ENCODE measurements at places on chromosomes 7 and 10. TPM values are rescaled to one million over a fixed set of nuclear protein-coding genes. Genes with fewer than 3 reads are reported as not detected.

DNA sequence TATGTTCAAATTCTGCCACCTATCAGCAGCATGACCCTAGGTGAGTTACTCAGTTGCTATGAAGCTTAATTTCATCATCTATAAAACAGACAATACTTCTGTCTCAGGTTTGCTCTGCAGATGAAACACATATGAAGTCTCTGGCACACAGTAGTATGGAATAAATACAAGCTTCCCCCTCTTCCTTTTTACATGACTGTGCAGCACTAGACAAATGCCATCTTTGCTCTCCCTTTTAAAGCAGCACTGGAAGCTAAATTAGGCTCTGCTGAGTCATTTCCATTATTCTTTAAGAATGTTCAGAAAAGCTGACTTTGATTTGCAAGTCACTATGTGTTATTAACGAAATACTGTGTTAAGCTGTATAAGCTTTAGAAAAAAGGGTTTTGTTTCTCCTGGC lies 40.7 kb upstream of the ANAPC16 start:
- H3K36me3 ChIP-seq = peaks cover 4% of the 10 kb centered on the region
- H3K4me1 ChIP-seq = peaks cover 19% of the 10 kb centered on the region
- no peak overlapping the region for H3K27ac ChIP-seq
- no peak for DNase-seq
- no peak overlapping the region for H3K4me3 ChIP-seq
- H3K27me3 ChIP-seq = no peaks in the 10 kb centered on the region

DNA sequence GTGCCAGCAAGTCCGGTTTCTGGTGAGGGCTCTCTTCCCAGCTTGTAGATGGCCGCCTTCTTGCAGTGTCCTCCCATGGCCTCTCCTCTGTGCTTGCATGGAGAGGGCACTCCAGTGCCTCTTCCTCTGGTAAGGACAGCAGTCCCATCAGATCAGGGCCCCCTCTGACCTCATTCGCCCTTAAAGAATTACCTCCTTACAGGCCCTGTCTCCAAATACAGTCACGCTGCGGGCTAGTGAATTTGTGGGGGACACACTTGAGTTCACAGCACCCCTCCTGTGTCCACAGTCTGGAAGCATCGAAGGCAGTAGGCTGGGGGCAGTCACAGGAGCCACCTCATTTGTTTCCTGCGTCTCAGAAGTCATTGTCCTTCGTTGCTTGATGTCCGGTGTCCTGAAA lies 54.6 kb downstream of the LHPP start:
- H3K27ac ChIP-seq = no peak overlapping the region
- no peak overlapping the region for H3K4me3 ChIP-seq
- no peaks in the 10 kb centered on the region for H3K27me3 ChIP-seq
- no peaks in the 10 kb centered on the region for H3K4me1 ChIP-seq

- H3K4me1 ChIP-seq = peaks cover 17% of the 10 kb centered on the region
- no peaks in the 10 kb centered on the region for H3K36me3 ChIP-seq
- H3K27ac ChIP-seq = peak overlapping the region; percentile 82
- H3K4me3 ChIP-seq = peak overlapping the region; percentile 91
- H3K27me3 ChIP-seq = no peaks in the 10 kb centered on the region
- peak; percentile 31 for DNase-seq
Measured at GRCh38 chr7:112938863-112939573, 147.6 kb downstream of the GPR85 start.

DNA sequence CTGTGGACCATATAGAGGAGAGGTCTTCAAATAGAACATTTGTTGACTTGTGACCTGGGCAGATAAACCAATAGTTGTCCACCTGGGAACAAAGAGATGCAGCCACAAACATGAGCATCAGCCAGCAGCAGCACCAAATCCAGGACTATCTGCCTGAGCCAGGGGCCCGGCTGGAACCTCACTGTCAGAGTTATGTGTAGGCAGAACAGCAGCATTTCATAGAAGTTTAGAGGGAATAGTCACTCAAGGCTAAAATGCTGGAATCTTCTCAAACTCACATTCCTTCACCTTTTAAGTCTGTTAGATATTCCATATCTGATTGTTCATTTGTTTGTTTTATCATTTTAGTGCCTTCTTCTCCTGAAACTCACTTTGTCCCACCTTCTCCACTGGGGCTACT lies 72.2 kb upstream of the IL6 start:
- H3K4me3 ChIP-seq = no peak overlapping the region
- DNase-seq = no peak
- no peaks in the 10 kb centered on the region for H3K36me3 ChIP-seq
- peaks cover 4% of the 10 kb centered on the region for H3K4me1 ChIP-seq
- H3K27ac ChIP-seq = no peak overlapping the region

DNA sequence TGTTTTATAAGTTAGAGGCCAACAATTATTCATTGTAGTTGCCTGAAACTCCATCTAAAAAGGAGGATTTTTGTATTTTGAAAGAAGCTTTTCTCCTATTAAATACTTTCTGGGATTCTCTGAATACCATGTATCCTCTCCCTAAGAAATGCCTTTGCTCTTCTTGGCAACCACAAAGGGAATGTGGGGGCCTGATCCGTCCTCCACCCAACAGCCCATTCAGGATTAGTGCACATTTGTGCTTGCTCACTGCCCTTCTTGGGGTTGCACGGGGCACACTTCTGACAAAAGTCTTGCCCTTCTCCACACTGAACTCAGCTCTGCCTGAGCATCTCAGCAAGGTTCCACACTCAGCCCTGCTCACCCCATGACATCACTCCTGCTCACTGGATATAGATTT lies 194.2 kb downstream of the SLC25A13 start:
- DNase-seq = no peak
- peaks cover 5% of the 10 kb centered on the region for H3K36me3 ChIP-seq
- no peaks in the 10 kb centered on the region for H3K27me3 ChIP-seq
- H3K27ac ChIP-seq = no peak overlapping the region

DNA sequence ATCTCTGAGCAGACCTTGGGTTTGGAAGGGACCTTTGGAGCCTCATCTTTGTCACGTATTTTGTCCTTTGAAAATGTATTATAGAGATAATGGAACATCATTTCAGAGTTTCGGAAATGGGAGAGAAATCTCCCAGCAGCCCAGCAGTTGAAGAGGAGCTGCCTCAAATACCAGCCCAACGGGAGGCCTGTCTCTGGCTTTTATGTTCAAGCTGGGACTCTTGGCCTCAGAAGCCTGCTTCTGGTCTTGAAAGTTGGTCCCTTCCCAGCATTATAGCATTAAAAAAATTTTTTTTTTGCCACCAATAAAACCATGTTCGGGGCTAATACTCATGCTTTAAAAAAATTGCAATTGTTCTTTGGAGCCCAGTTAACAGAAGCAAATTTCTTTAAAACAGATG lies 73.4 kb upstream of the CTBP2 start:
- H3K27me3 ChIP-seq = no peaks in the 10 kb centered on the region
- DNase-seq = no peak
- H3K4me3 ChIP-seq = no peak overlapping the region
- no peaks in the 10 kb centered on the region for H3K4me1 ChIP-seq
- H3K36me3 ChIP-seq = no peaks in the 10 kb centered on the region
- no peak overlapping the region for H3K27ac ChIP-seq

- peaks cover 26% of the 10 kb centered on the region for H3K4me1 ChIP-seq
- peak overlapping the region; percentile 23 for H3K27ac ChIP-seq
- no peak for DNase-seq
- H3K36me3 ChIP-seq = no peaks in the 10 kb centered on the region
- H3K4me3 ChIP-seq = peak overlapping the region; percentile 26
- no peaks in the 10 kb centered on the region for H3K27me3 ChIP-seq
Measured at GRCh38 chr7:26370011-26370410, 78.3 kb downstream of the SNX10 start.

DNA sequence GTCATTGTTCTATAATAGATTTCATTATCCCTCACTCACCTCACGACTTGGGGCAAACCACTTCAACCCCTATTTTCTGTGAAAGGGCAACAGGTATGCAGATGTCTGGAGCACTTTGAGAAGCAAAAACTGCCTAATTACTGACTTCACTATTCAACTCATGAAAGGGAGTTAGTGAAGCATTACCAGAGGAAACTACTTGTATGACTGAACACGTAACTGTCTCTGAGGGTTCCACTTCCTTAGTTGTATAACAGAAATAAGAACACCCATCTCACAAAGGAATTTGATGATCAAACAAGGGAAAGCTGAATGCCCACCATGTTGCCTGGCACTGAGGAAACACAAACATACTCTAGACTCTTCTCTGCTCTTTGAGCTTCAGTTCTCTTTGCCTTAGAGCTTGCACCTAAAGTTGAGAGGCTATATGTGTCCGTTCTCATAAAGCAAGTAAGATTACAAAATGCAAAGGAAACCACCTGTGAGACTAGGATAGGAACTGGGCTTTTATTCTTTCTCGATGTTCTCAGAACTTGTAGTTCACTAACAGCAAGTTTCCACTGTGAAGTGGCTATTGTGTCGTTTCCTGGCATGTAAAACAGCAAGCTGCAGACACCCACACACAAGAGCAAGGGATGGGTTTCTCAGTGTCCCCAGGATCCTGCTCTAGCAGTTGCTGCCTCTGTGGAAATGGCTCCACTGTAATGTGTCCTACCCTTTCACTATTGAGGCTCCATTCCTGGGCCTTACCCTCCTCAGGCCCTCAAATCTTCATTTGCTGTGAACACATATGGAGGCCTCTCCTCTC lies 2.6 kb downstream of the TMEM243 start:
- no peaks in the 10 kb centered on the region for H3K27me3 ChIP-seq
- no peaks in the 10 kb centered on the region for H3K36me3 ChIP-seq
- H3K4me1 ChIP-seq = peaks cover 66% of the 10 kb centered on the region
- peak overlapping the region; percentile 89 for H3K4me3 ChIP-seq
- no peak for DNase-seq
- H3K27ac ChIP-seq = peak overlapping the region; percentile 88

The CCDC136 gene
- 3.5 TPM for total RNA-seq

The MBL2 gene
- total RNA-seq = not detected

The AKR1B15 gene
- not detected for total RNA-seq

The PDZD7 gene
- 2.4 TPM for total RNA-seq

Measured in upper lobe of left lung (tissue), 6 donors.